Smooth muscle cell of the brain vasculature (primary cell): ENCODE measurements at places on chromosomes 12 and 14.

- DNase-seq, result no peak
Observed at GRCh38 chr12:1878695-1879094, 39.8 kb downstream of the CACNA2D4 start.

DNA sequence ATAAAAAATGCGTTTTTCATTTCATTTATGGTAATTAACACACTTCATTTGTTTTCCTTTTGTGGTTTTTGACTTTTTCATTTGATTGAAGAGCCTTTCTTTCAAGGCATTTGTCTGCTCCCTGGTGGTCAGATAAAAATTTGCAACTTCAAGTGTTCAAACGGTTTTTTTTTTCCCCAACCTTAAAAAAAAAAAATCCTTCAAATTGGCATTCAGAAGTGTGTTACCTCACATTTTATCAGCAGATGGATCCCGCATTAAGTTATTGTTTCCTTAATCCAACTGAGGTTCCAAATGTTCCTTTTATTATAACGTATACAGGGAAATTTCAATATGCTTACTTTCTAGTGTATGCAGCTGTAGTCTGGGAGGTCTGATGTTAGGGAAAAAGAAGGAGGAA is 47.2 kb downstream of the MYF5 start:
- DNase-seq, result peak; percentile 47

DNA sequence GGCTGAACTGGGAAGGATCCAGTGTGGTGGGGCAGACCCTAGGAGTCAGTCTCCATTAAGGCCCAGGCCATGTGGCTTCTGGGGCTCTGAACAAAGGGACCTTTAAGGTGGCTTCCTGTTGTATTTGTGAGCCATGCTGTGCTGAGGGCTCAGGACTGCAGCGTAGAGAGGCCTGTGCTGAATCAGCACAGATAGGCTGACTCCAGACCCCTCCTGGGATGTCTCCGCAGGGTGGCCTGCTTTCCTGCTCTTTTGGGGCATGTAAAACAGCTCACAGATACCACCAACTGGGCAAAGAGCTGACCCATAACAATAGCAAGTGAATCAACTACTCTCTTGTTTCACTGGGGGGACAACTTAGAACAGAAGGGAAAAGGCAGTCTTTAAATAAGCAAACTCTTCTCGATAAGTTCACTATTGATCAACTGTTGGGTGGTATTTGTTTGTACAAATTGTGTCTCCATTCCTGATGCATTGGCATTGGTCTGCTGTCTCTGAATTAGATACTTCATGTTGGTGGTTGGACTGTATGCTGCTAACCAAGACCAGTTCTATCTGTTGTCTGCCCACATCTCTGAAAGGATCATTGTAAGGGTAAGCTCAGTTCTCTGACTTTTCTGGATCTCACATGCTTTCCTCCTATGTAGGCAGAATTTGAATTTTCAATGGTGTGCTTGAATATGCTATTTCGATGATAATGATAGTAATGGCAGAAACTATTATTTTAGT is 71.8 kb downstream of the MYRFL start:
- DNase-seq, result peak; percentile 46

DNA sequence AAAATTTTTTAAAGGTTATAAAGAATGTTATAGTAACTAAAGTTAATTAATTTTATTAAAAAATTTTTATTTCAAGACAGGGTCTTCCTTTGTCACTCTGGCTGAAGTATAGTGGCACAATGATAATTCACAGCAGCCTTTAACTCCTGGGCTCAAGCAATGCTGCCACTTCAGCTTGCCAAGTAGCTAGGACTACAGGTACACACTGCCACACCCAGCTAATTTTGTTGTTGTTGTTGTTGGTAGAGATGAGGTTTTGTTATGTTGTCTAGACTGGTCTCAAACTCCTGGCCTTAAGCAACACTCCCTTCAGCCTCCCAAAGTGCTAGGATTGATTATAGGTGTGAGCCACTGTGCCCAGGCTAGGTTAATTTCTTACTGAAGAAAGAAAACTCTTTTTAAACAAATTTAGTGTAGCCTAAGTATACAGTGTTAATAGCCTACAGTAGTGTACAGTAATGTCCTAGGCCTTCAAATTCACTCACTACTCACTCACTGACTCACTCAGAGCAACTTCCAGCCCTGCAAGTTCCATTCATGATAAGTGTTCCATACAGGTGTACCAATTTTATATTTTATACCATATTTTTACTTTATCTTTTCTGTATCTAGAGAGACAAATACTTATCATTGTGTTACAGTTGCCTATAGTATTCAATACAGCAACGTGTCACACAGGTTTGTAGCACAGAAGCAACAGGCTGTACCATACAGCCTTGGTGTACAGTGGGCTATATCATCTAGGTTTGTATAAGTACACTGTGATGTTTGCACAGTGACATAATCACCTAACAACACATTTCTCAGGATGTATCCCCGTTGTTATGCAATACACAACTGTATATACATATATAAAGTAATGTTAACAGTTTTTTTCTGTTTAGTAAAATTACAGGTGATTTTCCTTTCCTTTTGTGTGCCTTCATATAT is 24.7 kb upstream of the DNAAF2 start:
- DNase-seq, result no peak

DNA sequence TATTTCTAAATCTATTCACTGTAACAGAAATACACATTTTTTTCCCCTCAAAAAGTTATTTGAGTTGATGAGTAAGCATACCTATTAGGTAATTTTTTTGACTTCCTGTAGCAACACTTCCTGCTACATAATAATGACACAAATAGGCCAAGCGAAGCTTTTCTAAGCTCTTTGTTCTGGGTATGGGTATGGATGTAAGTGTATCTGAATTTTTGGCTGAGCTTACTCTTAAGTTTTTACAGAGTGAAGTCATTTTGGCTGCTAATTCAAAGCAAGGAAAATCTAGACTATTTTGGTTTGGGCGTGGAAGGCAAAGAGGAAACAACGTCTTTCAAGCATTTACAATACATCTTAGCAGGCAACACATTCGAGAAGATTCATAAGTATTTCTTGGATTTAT is 1206.0 kb upstream of the FLRT2 start:
- DNase-seq, result no peak

DNA sequence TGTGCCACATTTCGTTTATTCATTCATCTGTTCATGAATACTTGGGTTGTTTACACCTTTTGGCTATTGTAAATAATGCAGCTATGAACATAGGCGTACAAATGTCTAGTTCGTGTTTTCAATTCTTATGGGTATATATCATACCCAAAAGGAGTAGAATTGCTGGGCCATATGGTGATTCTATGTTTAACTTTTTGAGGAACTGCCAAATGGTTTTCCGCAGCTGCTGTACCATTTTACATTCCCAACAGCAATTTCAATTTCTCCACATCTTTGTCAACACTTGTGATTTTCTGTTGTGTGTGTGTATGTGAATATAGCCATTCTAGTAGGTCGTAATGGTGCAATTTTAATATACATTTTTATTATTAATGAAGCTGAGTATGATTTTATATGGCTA is 326.2 kb downstream of the ETNK1 start:
- DNase-seq, result no peak

- DNase-seq, result no peak
Observed at GRCh38 chr12:106724934-106725333, 49.5 kb upstream of the RIC8B start.

DNA sequence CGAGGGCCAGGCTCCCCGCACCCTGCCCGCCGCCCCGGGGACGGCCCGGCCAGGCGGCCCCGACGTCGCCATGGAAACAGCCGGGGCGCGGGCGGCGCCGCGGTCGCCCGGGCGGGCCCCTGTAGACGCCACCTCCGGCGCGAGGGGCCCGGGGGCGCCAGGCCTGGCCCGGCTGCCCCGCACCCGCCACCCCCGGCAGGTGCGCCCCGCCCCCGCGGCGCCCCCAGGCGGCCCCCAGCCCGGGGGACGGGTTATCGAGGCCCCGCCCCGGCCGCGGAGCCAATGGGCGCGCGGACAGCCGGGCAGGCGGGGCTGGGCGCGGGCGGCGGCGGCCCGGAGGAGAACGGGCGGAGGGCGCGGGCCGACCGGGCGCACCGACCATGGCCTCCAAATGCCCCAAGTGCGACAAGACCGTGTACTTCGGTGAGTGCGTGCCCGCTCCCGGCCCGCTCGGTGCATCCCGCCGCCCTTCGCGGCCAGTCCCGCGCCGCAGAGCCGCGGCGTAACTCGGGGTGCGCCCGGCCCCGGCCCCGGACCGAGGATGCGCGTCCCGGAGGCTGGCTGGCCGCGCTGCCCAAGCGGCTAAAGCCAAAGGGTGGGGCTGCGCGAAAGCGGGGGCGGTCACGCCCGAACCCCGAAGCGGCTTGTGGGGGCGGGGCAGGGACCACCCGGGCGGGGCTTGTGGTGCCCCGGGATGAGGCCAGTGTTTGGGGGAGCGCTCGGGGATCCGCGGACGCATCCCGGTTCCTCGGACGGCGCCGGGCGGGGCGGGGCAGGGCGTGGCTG is at the start of gene CRIP2:
Gene CRIP2 (plus strand): TSS at position 339 of the 786 bp plus-strand sequence. CDS start 42 bp downstream, at position 381.
- DNase-seq, result no peak

- no peak for DNase-seq
Observed at GRCh38 chr14:100025111-100025510, 40.1 kb upstream of the EVL start.

DNA sequence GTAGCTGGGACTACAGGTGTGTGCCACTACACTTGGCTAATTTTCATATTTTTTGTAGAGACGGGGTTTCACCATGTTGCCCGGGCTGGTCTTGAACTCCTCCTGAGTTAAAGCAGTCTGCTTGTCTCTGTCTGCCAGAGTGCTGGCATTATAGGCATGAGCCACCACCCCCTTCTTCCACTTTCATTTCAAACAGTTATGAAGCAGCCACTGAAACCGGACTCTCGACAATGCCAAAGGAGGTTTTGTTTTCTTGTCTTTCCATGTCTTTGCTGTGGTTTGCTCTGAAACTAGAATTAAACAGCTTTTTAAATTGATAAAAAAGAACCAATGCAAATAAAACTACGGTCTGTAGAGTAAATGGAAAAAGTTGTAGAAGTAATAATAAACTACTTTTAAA is 30.4 kb downstream of the RAP1B start:
- no peak for DNase-seq

DNA sequence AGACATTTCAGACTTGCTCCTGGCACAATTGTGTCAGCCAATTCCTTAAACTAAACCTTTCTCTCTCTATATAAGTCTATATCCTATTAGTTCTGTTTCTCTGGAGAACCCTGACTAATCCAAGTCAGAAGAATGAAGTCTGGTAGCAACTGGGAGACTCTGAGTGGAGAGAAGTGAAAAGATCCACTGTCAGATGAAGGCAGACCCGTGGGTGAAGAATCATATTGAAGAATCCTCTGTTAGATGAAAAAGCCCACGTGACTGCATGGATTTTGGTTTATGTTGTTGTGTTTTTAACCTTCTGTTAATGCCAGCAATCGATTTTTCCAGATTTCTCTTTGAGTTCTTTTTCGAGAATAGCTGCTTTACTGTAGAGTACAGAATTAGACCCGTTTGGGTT is 29.5 kb upstream of the APOLD1 start:
- no peak for DNase-seq

DNA sequence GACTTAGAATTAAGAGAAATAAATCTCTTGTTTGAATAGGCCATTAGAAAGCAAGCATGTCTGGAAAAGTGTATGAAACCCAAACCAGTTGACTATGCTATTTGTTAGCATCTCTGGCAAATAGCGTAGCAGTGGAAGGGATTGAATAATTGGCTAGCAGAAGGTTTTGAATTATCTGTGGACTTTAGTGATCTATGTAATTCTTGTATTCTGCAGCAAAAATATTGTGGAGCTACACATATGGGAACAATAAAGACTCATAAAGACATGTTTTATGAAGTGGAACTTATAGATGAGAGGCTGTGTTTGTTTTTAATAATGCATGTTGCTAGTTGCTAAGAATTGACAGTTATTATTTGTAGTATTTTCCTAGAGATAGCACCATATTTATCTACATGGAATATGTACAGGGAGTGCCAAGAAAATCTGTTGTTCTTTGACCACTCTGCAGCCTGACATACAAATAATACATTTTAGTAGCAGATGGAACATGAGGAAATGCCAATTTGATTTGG is 4.7 kb downstream of the SRGAP1 start:
- DNase-seq, result no peak

GRCh38 chr14:93104961-93105360 is 10.8 kb downstream of the ITPK1 start:
- no peak for DNase-seq

DNA sequence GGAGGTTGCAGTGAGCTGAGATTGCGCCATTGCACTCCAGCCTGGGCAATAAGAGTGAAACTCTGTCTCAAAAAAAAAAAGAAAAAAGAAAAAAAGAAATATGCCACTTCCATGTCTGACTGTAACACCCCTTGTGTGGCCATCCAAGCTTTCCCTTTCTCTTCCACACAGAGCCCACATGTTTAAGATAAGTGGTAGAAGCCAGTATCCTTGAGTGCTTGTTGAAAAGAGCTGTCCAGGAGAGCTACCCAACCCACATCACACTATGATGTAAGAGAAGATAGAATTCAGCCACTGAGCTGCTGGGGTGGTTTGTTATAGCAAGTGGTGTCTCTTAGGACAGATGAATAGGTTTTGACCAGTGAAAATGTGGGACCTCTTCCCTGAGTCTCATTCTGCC is 82.1 kb downstream of the ZNF664 start:
- DNase-seq, result no peak

GRCh38 chr12:19675361-19675760 is 236.1 kb downstream of the AEBP2 start:
- no peak for DNase-seq

- no peak for DNase-seq
Observed at GRCh38 chr14:25032092-25032784, 17.7 kb downstream of the STXBP6 start.

GRCh38 chr12:72511906-72512305 is 239.7 kb downstream of the TRHDE start:
- DNase-seq, result peak; percentile 21
